ENCODE measurements at places on chromosomes 12 and 14. TPM values are rescaled to one million over a fixed set of nuclear protein-coding genes. Genes with fewer than 3 reads are reported as not detected.

- no peaks in the 10 kb centered on the region for H3K27me3 ChIP-seq
- no peak overlapping the region for H3K4me3 ChIP-seq
- DNase-seq: no peak
- H3K27ac ChIP-seq: no peak overlapping the region
- no peaks in the 10 kb centered on the region for H3K4me1 ChIP-seq
- no peaks in the 10 kb centered on the region for H3K36me3 ChIP-seq
These were observed 173.8 kb upstream of the MIS18BP1 start for GRCh38 chr14:45426685-45427282.

DNA sequence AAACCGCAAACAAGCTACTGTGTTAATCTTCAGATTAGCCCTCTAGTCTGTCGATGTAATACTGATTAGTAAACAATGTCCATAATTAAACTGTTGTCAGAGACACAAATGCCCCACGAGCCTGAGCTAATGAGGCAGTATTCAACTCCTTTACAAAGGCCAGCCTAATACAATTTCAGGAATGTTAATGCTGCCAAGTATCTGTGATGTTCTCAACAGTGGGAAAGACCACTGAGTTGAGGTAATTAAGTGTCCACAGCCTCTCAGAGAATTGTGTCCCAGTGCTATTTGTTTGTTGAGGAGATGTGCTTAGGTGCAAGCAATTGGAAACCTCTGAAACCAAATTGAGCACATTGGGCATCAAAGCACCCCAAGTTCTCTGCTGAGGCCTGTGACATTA lies 139.4 kb upstream of the CDKN3 start:
- no peaks in the 10 kb centered on the region for H3K36me3 ChIP-seq
- H3K4me3 ChIP-seq: no peak overlapping the region
- DNase-seq: no peak
- H3K27me3 ChIP-seq: no peaks in the 10 kb centered on the region

GRCh38 chr12:1928439-1929121 lies 10.1 kb upstream of the CACNA2D4 start:
- H3K36me3 ChIP-seq: no peaks in the 10 kb centered on the region
- H3K4me1 ChIP-seq: no peaks in the 10 kb centered on the region
- no peak overlapping the region for H3K4me3 ChIP-seq
- no peaks in the 10 kb centered on the region for H3K27me3 ChIP-seq
- peak; percentile 58 for DNase-seq

GRCh38 chr12:72901685-72902084 lies 629.5 kb downstream of the TRHDE start:
- H3K4me3 ChIP-seq: no peak overlapping the region
- no peak for DNase-seq
- no peaks in the 10 kb centered on the region for H3K36me3 ChIP-seq
- no peaks in the 10 kb centered on the region for H3K27me3 ChIP-seq
- H3K4me1 ChIP-seq: no peaks in the 10 kb centered on the region
- H3K27ac ChIP-seq: no peak overlapping the region

GRCh38 chr14:102927878-102928411 lies 5.5 kb downstream of the AMN start:
- peak overlapping the region; percentile 9 for H3K4me3 ChIP-seq
- H3K27ac ChIP-seq: no peak overlapping the region
- no peak for DNase-seq

DNA sequence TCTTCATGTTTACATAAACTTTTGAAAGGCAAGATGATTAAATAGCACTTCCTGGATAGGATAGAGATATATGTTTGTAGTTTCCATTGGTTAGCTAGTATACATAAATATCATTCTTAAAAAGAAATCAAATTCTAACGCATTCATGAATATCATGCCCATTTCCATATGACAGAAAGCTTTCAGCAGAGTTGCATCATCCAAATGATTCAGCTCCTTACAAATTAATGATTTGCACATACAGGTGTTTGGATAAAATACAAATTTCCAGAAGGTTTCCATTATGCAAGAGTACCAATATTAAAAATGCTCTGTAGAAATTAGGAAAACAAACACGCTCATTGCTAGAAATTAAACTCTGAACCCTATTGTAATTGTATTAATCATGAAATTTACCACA lies 264.4 kb downstream of the FOXG1 start:
- H3K27me3 ChIP-seq: no peaks in the 10 kb centered on the region
- H3K4me1 ChIP-seq: no peaks in the 10 kb centered on the region
- H3K4me3 ChIP-seq: no peak overlapping the region
- no peak for DNase-seq

DNA sequence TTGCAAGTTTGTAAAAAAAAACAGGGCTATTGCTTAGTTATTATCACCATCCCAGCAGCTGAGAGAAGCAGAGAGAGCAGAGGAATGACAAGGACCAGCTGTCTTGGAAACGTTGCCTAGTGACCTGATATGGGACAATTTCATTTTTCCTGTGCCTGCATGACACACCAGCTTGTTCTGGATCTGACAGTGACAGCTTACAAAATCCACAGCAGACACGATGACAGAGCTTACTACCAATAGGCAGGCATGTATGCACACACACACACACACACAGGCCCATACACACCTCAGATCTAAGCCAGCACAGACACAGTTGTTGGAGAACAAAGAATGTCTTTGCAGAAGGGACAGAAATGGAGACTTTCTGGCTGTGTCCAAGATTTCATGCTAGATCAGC lies 25.4 kb downstream of the HSPB8 start:
- no peaks in the 10 kb centered on the region for H3K27me3 ChIP-seq
- H3K4me1 ChIP-seq: peaks cover 57% of the 10 kb centered on the region
- H3K4me3 ChIP-seq: no peak overlapping the region
- H3K36me3 ChIP-seq: no peaks in the 10 kb centered on the region

DNA sequence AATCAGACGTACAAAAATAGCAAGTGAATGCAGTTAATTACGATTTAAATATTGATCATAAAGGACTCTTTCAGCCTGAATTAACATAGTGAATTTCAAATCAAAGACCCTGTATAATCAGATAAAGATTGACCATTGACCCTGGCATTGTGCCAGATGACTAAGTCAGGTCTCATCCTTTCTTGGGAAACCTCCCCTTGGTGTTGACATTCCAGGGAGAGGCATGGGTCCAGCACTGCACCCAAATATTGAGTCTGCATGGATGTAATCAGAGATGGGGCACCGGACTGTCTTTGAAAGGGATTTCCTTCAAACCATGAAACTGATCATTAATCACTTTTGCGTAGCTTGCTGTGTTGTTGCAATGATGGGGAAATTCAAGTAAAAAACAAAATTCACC lies 1138.2 kb downstream of the BCL11B start:
- no peaks in the 10 kb centered on the region for H3K4me1 ChIP-seq
- no peak overlapping the region for H3K27ac ChIP-seq
- H3K36me3 ChIP-seq: no peaks in the 10 kb centered on the region
- no peak overlapping the region for H3K4me3 ChIP-seq

- peak overlapping the region; percentile 63 for H3K27ac ChIP-seq
- no peak for DNase-seq
- no peak overlapping the region for H3K4me3 ChIP-seq
These were observed 99.3 kb downstream of the SPTSSA start for GRCh38 chr14:34362641-34363251.

GRCh38 chr12:95216711-95217376 lies 423 bp downstream of the FGD6 start:
- DNase-seq: no peak
- H3K4me3 ChIP-seq: peak overlapping the region; percentile 66
- no peaks in the 10 kb centered on the region for H3K27me3 ChIP-seq
- peak overlapping the region; percentile 96 for H3K27ac ChIP-seq
- H3K36me3 ChIP-seq: no peaks in the 10 kb centered on the region
- no peaks in the 10 kb centered on the region for H3K4me1 ChIP-seq

GRCh38 chr12:99130808-99131553 lies 485.9 kb downstream of the APAF1 start:
- no peaks in the 10 kb centered on the region for H3K4me1 ChIP-seq
- H3K27ac ChIP-seq: no peak overlapping the region
- H3K36me3 ChIP-seq: no peaks in the 10 kb centered on the region
- DNase-seq: no peak

- no peaks in the 10 kb centered on the region for H3K36me3 ChIP-seq
- H3K27ac ChIP-seq: no peak overlapping the region
- peak; percentile 41 for DNase-seq
- H3K27me3 ChIP-seq: no peaks in the 10 kb centered on the region
These were observed 24.4 kb downstream of the PIGH start for GRCh38 chr14:67575684-67576083.

DNA sequence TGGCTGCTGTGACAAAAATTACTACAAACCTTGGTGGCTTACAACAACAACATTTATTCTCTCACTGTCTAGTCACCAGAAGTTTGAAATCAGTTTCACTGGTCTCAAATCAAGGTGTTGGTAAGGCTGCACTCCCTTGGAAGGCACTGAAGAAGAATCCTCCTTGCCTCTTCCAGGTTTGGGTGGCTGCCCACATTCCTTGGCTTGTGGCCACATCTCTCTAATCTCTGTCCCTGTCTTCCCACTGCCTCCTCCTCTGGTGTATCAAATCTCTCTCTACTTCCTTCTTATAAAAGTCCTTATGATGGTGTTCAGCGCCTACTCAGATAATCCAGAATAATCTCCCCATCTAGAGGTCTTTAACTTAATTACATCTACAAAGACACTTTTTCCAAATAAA lies 31.0 kb downstream of the PLCZ1 start:
- DNase-seq: no peak
- no peak overlapping the region for H3K4me3 ChIP-seq
- H3K27ac ChIP-seq: no peak overlapping the region
- no peaks in the 10 kb centered on the region for H3K4me1 ChIP-seq
- no peaks in the 10 kb centered on the region for H3K36me3 ChIP-seq
- no peaks in the 10 kb centered on the region for H3K27me3 ChIP-seq

DNA sequence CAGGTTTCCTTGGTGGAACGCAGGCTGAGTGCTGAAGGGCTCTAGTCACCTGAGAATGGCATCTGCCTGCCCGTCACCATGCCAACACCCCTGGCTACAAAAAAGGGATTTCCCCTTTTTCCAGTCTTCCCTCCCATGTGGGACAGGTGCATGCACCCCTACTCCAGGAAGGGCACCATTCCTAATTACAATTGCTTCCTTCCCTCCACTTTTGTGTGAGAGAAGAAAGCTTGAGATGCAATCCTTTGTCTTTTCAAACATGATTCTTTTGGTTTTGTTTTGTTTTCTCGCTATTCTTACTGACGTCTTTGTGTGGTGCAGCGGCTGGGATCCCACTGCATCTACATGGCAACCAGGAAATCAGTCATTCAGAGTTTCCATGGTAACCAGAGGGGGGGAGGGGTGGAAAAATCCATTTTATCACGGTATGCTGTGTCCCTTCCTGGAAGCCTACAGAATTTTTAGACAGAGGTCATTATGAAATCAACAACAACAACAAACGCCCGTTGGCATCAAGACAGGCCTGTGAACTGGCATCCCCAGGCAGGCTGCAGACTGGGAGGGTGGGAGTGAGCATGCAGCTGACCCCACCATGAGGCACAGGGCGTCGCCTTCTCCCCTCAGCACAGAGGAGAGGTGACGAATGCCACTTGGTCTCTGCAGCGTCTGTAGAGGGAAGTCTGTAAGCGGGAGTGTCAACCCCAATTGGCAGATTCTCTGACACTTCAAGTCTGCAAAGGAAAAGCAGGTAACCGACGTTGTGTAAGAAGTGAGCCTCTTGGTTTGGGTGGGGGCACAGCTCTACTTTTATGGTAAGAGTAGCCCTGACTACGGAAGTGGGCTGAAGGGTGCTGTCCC lies 13.6 kb upstream of the GNG2 start:
- no peaks in the 10 kb centered on the region for H3K4me1 ChIP-seq
- no peaks in the 10 kb centered on the region for H3K36me3 ChIP-seq
- peak overlapping the region; percentile 22 for H3K27ac ChIP-seq
- DNase-seq: peak; percentile 68

- no peak overlapping the region for H3K27ac ChIP-seq
- DNase-seq: no peak
- H3K4me3 ChIP-seq: no peak overlapping the region
- H3K27me3 ChIP-seq: no peaks in the 10 kb centered on the region
- no peaks in the 10 kb centered on the region for H3K4me1 ChIP-seq
These were observed 3.6 kb downstream of the STX2 start for GRCh38 chr12:130835436-130835835.

GRCh38 chr12:123973552-123974341 lies 732 bp downstream of the ZNF664 start:
- no peaks in the 10 kb centered on the region for H3K27me3 ChIP-seq
- H3K27ac ChIP-seq: peak overlapping the region; percentile 96
- peak overlapping the region; percentile 96 for H3K4me3 ChIP-seq
- peak; percentile 71 for DNase-seq

DNA sequence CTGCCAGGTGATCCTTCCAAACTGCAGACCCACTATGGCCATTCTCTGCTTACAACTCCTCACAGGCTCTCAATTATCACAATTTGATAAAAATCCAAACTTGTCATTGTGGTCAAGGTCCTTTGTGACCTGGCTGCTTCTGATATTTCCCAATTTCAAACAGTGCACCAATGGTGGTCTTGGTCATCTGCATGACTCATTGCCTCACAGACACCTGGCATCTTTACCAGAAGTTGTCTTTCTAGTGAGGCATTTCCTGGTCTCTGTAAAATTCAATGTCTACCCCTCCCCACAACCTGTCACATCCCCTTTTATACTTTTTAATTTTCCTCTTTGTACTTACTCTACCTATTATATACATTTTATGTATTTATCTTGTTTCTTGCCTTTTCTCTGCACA lies 17.8 kb upstream of the PAPOLA start:
- no peaks in the 10 kb centered on the region for H3K4me1 ChIP-seq
- no peak overlapping the region for H3K27ac ChIP-seq
- no peak overlapping the region for H3K4me3 ChIP-seq
- no peak for DNase-seq
- H3K36me3 ChIP-seq: no peaks in the 10 kb centered on the region

DNA sequence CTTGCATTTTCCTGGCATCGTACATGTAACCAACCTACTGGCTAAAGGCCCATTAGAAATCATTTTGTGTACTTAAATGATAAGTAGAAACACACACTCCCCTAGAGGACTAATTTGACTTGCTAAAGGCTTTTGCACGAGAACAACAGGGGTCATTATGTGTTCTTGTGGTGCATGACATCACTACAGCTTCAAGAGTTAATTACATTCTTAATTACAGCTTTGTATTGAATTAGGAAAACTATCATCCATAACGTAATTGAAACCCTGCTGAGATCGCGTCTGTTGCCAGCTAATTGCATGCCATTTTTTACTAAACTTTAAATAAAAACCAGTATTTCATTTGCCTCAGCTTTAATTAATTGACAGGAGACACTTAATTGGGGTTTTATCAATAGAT lies 51.4 kb downstream of the TMEM132C start:
- H3K4me3 ChIP-seq: no peak overlapping the region
- no peak for DNase-seq
- H3K4me1 ChIP-seq: no peaks in the 10 kb centered on the region
- H3K27ac ChIP-seq: no peak overlapping the region
- no peaks in the 10 kb centered on the region for H3K36me3 ChIP-seq

The STAC3 gene
- total RNA-seq: 2.5 TPM

The REC8 gene
- total RNA-seq: 10.2 TPM

The SAMD15 gene
- 0.27 TPM for total RNA-seq

The RD3L gene
- total RNA-seq: not detected

The JKAMP gene
- 33.7 TPM for total RNA-seq

The MAP3K9 gene
- 0.36 TPM for total RNA-seq

The HNF1A gene
- not detected for total RNA-seq

The CLEC2A gene
- not detected for total RNA-seq

The TCL1B gene
- total RNA-seq: not detected

The REP15 gene
- 1.1 TPM for total RNA-seq

Data from sigmoid colon (tissue), 7 donors.